ENCODE measurements at places on chromosomes 2 and 18.

DNA sequence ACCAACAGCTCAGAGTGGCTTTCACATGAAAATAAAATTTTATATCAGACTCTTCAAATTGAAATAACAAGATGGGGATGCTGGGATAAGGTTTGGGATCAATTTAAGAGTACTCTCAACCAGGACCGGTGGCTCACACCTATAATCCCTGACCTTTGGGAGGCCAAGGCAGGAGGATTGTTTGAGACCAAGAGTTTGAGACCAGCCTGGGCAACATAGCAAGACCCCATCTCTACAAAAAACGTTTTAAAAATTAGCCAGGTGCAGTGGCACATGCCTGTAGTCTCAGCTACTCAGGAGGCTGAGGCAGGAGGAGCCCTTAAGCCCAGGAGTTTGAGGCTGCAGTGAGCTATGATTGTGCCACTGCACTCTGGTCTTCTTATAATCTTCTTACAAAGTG, 2.6 kb downstream of the LMAN2L start:
- DNase-seq: no peak

DNA sequence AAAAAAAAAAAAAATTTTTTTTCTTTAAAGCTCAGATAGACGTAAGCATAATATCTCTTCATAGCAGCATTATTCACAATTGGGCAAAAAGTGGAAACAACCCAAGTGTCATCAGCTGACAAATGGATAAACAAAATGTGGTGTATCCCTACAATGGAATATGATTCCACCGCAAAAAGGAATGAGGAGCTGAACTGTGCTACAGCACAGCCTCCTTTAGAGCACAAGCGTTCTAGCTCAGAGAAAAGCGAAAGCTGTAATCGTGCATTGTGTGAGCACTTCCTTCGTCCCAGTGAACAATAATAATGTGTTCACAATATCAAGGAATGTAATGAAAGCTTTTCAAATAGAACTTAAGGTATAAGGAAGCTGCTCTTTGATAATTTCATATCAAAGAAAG, 11.7 kb upstream of the CHMP1B start:
- DNase-seq: no peak

GRCh38 chr2:64283641-64284361, 139.6 kb upstream of the PELI1 start:
- no peak for DNase-seq

DNA sequence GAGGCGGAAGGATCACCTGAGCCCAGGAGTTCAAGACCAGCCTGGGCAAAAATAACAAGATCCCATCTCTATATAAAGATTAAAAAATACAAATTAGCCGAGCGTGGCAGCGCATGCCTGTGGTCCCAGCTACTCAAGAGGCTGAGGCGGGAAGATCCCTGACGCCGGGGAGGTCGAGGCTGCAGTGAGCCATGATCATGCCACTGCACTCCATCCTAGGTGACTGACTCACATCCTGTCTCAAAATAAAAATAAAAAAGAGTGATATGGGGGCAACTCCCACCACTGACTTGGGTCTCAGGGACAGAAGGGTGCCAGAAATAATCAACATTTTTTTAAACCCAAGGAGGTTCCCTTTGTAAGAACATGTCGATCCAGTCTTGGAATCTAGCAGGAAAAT, 37.6 kb downstream of the ZNF516 start:
- no peak for DNase-seq

GRCh38 chr18:35714539-35714938, 133.0 kb downstream of the GALNT1 start:
- DNase-seq: no peak

GRCh38 chr18:13389491-13390131, 171.1 kb downstream of the LDLRAD4 start:
- no peak for DNase-seq

GRCh38 chr18:76484749-76485387, 10.2 kb downstream of the ZNF516 start:
- no peak for DNase-seq

- DNase-seq: no peak
Measured at GRCh38 chr18:64409511-64409910, 260.6 kb upstream of the LINC00305 start.

DNA sequence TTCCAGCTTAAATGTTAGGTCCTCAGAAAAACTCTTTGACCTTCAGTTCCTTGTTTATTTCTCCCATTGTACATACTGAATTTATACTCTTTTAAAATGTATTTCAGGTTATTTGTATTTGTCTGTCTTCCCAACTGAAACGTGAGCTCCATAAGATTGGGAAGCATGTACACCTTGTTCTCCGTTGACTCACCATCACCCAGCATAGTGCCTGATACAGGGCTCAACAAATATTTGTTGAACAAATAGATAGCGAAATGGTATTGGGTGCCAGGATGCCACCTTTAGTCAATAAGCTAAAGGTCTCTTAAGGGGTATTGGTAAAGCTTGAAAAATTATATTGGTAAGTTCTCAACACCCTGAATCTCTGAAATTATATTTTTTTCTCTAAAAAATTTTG, 1841.3 kb upstream of the CELF4 start:
- no peak for DNase-seq

- no peak for DNase-seq
Measured at GRCh38 chr2:135052997-135053474, 944 bp downstream of the RAB3GAP1 start.

- no peak for DNase-seq
Measured at GRCh38 chr2:13413989-13414388, 697.3 kb downstream of the TRIB2 start.

- no peak for DNase-seq
Measured at GRCh38 chr2:72917877-72918553, 696 bp downstream of the EMX1 start.

- DNase-seq: no peak
Measured at GRCh38 chr2:10759151-10759714, 37.8 kb downstream of the ATP6V1C2 start.

GRCh38 chr2:160156100-160156499, 44.0 kb downstream of the ITGB6 start:
- no peak for DNase-seq

DNA sequence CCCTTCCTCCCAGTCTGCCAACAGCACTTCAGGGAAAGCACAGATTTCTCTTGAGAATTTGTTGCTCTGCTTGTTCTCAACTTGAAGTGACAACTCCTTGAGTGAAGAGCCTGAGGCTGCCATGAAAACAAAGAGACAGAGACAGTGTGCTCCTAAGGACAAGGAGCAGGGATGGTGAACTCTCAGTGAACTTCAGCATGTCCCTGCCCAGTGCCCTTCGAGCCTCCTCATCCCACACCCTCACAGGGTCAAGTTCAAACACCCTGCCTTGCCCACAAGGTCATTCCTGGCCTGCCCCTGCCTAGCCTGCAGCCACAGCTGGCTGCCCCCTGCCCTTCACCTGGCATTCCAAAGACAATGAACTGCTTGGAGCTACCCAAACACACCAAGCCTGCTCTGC, 343.5 kb upstream of the KLHL29 start:
- DNase-seq: no peak

DNA sequence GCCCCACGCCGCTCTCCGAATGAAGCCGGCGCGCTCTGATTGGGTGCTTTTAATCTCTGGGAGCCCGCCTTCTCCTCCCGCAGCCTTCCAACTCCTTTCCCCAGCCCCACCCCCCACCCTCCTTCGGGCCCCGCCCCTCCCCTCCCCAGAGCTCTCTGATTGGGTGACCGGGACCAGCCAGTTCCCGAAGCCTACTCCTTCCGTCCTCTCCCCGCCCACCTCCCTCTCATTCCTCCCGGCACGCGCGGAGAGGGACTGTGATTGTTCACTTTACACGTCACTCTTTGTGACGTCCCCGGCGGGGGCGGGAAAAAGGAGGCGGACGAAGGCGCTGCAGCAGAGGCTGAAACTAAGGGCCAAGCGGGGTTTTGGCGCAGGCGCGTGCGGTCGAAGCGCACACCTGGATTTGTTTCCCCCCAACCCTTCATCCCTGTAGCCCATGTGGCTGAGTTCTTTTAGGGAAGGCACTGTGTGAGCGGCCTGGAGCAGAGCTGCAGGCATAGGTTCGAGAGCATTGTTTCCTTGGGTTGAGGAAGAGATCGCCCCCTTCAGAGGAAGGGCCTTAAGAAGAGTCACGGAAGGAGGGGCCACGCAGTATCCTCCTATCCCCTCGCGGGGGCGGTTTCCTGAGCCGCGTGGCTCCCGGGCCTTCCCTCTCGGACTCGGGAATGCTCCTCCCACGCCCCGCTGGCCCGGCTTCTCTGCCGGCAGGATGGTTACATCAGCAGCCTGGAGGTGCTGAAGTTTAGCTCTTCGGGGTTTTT, at the start of gene MEX3C:
MEX3C (minus strand) TSS at position 21 of the 764 bp plus-strand sequence. CDS start 361 bp downstream, outside the sequence.
- DNase-seq: peak; percentile 96

DNA sequence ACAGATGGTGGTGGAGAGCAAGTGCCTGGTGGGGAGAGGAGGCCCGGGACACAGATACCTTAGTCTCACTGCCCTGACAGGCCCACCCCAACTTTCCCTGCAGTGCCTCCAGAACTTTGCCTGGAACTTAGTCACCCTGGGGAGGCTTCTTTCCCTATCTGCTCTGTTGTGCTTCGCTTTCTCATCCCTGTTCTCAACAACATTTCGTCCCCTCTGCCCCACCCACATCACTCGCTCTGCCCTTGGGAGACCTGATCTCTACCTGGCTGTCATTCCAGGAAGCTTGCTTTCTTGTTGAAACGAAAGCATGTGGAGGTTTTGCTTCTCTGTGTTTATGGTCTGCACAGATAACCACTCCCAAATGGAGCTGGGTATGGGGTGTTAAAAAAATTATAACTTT, 93.8 kb downstream of the PRKCE start:
- DNase-seq: no peak

GRCh38 chr2:196247976-196248280, 76.5 kb upstream of the STK17B start:
- no peak for DNase-seq

- DNase-seq: no peak
Measured at GRCh38 chr2:127159543-127159942, 52.6 kb upstream of the BIN1 start.

DNA sequence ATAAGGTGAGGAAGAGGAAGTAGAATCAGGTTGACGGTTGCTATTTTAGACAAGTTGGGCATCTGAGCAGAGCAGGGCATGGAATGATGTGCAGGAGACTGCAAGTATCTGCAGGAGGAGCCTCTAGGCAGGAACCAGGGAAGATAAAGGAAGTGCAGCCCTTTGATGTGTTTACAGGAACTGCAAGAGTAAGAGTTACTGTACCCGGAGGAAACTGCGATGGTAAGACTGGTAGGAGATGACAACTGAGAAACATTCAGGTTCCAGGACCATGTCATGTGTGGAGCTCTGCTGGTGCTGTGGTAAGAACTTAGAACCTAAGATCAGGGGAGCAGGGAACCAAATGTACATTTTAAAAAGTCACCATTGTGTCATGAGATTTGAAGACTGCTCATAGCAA, 134.3 kb upstream of the STON1 start:
- DNase-seq: no peak

- DNase-seq: no peak
Measured at GRCh38 chr2:239198221-239198620, 202.6 kb downstream of the HDAC4 start.

- no peak for DNase-seq
Measured at GRCh38 chr2:42239289-42239661, 70.1 kb downstream of the EML4 start.

GRCh38 chr2:11562476-11562875, 28.6 kb downstream of the GREB1 start:
- no peak for DNase-seq

- DNase-seq: no peak
Measured at GRCh38 chr18:37332628-37333420, 232.8 kb downstream of the CELF4 start.

DNA sequence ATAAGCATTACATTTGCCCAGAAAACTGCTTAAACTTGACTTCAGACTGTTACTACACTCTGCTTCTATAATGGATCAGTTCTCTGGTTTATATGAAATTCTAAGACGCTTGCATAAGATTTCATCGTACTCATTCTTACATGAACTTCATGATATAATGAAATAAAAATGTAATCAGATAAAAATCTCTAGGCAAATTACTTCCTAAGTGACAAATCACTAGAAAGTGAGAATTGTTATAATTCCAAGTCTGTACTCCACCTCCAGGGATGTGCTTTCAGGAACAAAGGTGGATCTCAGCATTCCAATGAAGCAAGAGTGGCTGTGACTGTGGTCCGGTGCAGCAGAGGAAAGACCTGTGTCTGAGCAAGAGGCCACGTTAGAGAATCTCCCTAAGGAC, 226.2 kb downstream of the PIEZO2 start:
- DNase-seq: no peak

- peak; percentile 30 for DNase-seq
Measured at GRCh38 chr18:3998698-3999333, 456.3 kb downstream of the DLGAP1 start.

DNA sequence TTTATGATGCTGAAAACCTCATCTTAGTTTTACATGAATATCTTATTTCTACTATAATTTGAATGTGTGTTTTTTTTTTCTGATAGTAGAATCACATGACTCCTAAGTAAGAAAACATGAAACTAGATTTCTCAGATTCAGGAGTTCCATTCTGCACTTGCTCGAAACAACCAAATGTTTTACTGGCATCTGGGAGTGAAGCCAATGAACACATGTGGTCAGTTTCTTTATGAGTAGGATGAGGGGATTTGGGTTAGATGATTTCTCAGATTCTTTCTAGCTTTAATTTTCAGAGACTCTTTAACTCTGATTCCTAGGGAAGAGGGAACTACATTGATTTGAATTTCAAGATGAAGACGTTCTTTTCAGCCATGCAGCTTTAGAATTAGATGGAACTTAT, 225.0 kb upstream of the NT5C1B start:
- DNase-seq: no peak

- peak; percentile 29 for DNase-seq
Measured at GRCh38 chr2:99425022-99425421, 64.8 kb downstream of the REV1 start.

GRCh38 chr2:126803434-126803775, 95.3 kb upstream of the TEX51 start:
- no peak for DNase-seq

- DNase-seq: no peak
Measured at GRCh38 chr2:189866296-189866695, 82.0 kb downstream of the PMS1 start.

- DNase-seq: no peak
Measured at GRCh38 chr2:118580651-118581050, 266.8 kb downstream of the EN1 start.

GRCh38 chr2:110717734-110718133, 14.6 kb upstream of the ACOXL start:
- no peak for DNase-seq

GRCh38 chr2:165440367-165440766, 29.1 kb upstream of the CSRNP3 start:
- peak; percentile 50 for DNase-seq

DNA sequence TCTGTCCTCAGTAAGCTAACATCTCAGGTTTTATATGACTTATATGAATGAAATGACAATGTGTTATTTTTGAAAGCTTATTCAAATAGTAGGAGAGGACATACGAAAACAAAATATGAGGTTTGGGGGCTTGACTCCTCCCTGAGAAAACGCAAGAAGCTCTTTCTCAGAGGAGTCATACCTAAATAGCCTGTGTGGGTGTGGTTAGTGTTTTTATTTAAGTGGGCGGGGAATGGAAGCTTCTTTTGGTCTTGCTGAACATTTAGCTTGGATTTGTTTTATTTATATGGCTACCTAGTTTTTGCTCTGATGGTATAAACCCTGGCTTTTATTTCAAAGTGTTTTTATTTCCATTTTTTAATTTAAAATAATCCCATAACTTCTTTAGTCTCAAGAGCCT, 72.1 kb upstream of the DSG1 start:
- DNase-seq: no peak
